ENCODE measurements at places on chromosomes 1 and 21.

- DNase-seq = no peak
These were observed 106.7 kb downstream of the CAMTA1 start for GRCh38 chr1:6891781-6892579.

DNA sequence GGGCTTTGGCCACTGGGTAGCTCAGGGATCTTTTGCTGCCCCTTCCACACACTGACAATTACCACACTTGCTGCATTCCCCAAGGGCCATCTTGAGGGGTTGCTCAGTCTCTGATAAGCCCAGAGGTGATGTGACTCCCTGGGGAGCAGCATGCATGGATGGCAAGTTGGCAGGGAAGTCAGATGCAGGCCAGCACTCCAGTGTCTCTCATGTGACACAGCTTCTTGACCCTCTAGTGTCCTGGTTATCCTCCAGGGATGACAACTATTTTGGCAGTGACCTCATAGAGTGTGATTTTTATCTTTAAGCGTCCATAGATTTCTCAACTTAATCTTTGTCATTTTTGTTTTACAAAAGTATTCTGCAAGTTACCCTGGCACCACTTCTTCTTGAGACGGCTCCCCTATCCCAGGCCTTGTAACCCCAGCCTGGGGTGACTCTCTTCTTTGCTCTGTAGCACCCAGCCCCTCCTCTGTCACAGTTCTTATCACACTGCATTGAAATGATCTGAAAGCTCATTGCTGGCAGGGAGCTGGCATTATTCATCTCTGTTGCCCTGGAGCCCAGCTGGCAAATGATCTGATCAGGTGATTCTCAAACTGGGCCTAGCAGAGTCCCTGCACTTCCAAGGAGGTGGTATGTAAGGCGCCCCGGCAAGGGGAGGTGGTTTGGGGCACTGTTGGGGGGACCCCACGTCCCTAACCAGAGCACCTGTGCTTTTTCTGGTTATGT, 72.6 kb downstream of the TENT5C start:
- no peak for DNase-seq

DNA sequence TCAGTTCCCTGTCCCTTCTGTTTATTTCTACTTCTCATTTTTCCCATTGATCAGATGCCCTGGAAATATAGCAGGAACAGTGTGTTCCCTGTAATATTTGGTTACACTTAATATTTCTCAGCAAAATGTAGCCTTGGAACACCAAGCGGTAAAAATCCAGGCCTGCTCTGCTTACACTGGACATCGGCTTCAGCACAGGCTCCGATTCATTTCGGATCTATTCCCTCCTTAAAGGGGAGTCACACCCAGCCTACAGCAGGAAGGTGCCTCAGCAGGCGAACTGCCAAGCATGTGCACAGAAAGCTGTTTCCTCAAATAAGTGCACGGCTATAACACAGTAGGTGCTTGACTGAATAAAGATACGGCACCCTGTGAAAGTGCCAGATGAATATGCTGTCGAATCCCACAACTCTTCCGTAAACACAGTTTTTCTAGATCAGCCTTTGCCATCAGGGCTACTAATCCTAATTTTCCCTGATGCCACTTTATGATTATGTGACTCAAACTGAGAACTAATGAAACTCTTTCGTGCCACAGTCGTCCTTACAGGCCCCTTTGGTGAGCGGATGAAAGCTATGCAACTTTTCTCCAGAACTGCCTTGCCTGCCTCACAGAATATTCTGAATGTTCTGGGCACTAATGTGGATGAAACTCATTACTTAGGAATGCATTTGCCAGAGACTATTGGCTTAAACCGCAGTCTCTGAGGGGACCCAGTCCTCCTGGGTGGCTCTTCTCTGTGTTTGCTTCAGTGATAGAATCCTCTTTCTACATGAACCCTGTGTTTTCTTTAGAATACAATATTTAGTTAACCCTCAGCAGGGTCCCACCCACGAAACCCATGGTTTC, 275.5 kb upstream of the RUNX1 start:
- DNase-seq = no peak

GRCh38 chr1:44524655-44525500, 119.8 kb downstream of the RNF220 start:
- no peak for DNase-seq

GRCh38 chr1:197674286-197674685, 101.0 kb downstream of the DENND1B start:
- no peak for DNase-seq

DNA sequence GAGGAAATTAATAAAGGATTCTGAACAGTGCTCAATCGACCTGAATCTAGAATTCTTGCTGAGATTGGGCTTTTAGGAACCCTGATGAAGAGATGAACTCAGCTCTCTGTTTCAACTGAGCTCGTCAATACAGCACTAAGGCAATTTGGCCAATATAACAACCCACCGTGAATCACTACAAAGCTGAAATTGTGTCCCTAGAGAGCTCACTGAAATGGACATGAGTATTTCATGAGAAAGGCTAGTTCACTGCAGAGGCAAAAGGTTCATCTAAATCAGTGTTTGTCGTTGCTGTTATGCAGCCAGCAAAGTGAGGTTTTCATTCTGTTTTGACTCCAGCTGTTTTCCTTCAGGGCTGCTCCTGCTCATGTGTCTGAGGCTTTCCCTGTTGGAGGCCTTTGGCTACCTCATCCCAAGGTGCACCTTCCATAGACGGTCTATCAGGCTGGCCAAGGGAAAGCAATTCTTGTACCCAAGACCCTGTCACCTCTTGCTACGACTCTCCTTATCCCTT, 83.5 kb downstream of the URB2 start:
- DNase-seq = no peak

DNA sequence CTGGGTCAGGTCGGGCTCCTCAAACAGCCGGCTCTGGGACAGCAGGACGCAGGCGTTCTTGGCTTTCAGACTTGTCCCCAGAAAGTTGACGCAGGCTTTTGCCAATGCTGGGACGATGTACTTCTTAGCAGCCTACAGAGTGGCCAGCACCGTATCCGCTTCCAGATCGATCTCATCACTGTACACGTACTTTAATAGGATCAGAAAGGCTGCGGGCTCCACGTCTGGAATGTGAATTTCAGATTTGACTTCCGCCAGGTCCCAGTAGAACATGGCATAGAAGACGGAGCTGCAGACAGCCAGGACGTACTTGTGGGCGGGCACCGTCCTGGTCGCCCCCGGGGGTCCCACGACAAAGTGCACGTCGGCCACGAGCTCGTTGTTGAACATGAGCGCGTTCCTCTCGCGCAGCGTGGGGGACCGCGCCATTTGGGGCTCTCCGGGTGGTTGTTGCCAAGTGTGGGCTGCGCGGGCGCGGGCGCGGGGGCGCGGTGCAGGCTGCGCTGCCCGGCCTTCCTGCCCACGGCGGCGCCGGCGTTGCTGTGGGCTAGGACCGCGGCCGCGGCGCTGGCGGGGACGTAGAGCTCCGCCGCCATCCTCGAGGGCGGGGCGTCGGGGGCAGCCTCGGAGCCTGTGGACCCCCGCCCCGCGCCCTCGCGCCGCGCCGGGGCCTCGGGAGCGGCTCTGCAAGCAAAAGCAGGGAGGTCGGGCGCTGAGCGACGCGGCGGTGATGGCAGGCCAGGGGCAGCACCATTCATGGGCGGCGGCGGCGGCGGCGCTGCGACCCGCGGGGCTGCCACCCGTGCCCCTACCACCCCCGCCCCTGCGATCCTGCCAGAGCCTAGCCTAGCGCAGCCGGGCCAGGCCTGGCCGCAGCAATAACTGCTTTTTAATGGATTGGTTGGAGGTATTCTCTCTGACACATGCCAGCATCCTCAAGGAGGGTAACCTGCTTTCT, 10.6 kb downstream of the CNR2 start:
- DNase-seq = no peak

- DNase-seq = no peak
These were observed 182.9 kb downstream of the NTNG1 start for GRCh38 chr1:107323784-107324183.

DNA sequence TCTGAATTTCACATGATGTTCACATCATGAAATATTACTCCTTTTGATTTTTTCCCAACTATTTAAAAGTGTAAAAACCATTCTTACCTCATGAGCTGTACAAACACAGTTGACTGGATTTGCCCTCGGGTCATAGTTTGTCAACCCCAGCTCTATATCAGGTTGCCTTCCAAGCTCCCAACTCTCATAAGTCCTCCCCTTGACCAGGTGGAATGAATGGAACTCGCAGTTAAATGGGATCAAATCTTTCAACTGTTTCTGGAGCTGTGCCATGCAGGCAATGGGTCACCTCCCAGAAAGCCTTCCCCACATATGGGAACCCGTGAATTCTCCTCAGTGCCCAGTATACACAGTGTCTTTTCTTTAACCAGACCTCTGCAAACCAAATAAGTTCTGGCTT, 169.8 kb upstream of the FOXD3 start:
- DNase-seq = no peak

DNA sequence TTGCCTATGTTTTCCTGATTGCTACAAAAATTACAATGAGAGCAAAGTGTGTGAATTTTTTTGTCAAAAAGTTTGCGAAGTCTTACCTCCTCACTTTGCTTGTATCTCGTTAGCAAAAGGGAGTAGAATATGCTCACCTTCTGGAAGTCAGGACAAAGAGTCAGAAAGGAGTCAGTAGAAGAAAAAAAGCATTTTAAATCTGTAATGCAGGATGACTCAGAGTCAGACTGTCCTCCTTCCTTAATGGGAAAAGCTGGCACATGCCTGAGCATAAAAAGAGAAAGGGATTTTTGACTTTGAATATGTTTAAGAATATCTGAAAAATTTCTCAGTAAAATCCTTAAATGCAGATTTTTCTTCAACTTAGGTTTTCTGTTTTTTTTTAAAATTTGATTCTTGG, 14.2 kb upstream of the VN1R5 start:
- DNase-seq = no peak

GRCh38 chr1:93623436-93623835, 58.2 kb downstream of the BCAR3 start:
- DNase-seq = no peak

- no peak for DNase-seq
These were observed 23.6 kb downstream of the PTPRU start for GRCh38 chr1:29259802-29260441.

- no peak for DNase-seq
These were observed 123.6 kb downstream of the DTL start for GRCh38 chr1:212158912-212159796.

DNA sequence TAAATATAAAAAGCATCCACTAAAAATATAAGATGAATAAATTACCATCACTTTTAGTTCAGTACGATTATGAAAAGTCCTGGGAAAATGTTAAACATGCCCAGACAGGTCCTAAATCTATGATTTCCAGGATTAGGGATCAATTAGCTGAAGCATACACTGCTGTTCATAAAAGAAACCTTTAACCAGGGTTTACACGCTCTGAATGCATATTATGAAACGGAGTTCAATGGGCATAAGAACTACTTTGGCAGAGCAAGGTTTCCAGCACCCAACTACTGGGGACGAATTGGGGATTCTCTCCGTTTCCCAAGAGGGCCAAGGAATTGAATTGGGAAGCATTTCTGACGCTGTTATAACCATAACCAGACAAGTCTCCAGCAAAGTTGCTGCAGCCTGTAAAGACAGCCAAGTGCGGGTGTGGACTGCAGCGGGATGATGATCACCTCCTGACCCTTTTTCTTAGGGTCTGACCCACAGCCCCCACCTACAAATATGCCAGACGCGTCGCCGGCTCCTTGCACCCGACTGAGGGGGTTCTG, 1.6 kb downstream of the SLC30A1 start:
- no peak for DNase-seq

DNA sequence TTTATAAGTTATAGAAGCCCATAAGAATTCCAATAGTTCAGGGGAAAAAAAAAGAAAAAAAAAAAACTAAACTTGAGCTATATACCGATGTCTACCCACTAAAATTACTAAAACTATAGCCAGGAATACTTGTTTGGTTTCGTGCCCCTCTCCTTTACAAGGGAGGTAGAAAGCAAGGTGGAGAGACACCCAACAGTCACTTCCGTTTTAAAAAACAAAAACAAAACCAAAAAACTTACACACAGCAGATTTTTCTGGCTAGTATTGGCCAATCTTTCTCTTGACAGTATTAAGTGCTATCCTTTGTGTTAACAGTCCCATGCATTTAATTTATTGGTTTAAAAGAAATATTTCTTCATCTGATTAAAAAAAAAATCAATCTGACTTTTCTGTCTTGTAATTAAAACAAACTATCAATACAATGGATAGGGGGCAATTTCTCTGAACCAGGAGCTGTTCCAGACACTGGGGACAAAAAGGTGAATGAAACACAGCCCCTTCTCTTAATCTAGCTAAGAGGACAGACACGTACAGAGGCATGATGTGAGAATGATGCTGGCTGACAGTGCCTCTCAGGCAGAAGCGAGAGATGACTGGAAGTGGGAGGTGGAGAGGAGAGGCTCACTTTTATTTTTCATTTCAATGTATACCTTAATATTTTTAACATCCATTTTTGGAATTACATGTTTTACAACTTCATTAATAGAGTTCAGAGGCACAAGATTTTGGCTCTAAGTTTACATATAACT, 214.8 kb downstream of the RERE start:
- no peak for DNase-seq

- no peak for DNase-seq
These were observed 801.7 kb upstream of the BRINP3 start for GRCh38 chr1:191279266-191279800.

DNA sequence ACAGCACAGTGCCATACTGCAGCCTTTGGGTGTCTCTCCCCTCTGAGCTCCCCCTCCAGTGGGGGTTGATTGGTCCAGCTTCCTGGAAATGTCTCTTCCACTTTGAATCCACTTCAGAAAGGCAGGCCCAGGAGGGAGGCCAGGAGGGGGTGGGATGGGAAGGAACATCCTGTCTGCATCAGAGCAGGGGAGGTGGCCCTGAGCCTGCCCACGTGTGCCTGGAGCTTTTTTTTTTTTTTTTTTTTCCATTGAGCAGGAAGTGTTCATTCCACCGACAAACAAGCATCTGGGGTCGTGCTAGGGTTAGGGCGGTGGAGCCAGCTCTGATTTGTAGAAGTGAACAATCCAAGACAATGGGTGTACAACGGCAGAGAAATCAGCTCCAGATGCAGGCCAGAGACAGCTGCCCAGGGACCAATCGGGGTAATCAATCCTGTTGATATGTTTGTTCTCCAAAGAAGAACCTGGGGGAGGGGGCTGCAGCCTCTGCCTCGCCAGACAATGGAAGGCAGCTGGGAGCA, 93.3 kb downstream of the SSBP3 start:
- DNase-seq = no peak

DNA sequence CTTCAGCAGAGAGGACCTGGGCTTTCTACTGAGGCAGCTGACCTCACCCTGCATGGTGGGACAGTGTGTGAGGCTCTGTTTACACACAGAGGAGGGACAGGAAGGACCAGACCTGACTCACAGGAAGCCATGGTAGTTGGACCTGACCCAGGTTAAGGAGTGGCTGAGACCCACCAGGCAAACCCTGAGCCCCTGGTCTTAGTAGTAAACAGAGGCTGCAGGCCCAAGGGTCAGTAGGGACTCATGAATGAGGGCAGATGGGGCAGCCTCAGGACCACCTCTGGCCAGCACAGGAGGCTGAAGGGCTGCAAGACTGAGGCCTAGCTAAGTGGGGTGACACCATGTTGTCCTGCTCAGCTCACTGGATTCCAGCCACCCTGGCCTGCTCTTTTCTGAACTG, 273.2 kb downstream of the GRIK3 start:
- no peak for DNase-seq
